Cortex of kidney (tissue), 1 donor: ENCODE measurements at places on chromosomes 7 and 10.

GRCh38 chr10:78461333-78461732, 427.7 kb downstream of the RPS24 start:
- DNase-seq = no peak

DNA sequence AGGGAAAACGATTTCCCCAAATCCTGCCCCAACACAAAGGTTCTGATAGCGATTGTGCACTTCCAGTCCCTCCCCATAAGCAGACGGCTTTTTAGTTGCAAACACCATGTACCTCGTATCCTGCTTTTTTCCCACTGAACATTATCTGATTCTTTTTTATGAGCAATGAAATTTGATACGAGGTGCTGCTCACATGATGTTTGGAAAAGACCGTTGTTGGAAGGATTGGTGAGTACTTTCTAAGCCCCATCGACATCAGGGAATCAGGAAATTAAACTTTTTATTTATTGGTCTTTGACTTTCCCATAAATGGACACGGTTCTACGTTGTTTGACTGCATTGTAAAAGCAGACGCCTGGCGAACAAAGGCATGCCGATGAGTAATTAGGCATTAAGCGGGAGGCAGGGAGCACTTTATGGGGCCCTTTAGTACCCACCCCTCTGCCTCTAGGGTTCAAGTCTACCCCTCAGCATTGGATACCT, 49.4 kb downstream of the TEX36 start:
- DNase-seq = no peak

GRCh38 chr10:74922921-74923320, 96.5 kb downstream of the KAT6B start:
- DNase-seq = no peak

DNA sequence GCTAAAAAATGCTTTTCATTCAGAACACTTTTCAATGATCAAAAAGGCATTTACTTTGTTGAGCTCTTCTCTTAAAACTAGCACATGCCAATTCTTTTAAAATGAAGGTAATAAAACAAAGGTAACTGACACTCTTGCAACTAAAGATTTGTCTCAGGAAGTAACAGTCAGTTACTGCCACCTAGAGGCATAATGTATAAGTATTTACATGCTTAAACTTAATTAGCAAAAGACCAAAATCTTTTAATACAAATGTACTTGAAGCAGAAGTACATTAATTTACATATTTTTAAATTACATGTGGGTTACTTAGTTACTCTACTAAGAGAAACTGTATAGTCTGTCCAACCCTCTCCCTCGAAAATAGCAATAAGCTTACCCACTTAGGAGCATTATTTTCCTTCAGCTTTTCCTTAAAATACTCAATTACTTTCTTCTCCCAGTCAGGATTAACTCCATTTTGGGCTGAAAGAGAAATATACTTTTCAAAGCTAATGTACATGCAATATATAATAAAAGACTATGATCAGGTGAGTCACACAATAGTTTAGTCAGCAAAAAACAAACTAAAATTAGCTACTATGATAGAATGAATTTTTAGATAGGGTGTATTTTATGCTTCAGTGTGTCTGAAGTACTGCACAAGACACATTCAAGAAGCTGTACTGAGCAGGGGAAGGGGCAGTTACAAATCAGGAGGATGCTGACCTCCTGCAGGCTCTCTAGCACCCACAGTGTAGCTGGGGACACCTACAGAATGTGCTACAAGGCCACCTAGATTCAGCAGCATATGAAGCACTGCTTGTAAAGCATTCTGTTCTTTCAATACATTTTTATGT, 13.0 kb downstream of the MCMBP start:
- no peak for DNase-seq

DNA sequence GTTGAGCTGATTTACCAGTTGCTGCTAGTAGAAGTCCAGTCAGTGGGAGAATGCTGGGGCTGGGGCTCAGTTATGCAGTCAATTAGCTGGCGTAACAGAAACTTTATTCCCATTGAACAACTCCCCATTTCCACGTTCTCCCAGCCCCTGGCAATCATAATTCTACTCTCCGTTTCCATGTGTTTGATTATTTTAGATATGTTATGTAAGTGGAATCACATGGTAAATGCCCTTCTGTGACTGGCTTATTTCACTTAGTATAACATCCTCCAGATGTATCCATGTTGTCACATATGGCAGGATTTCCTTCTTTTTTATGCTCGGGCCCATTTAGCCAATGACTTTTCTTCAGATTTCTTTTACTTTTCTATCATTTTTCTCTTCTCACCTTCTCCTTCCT, 61.1 kb upstream of the EXOC4 start:
- DNase-seq = no peak

DNA sequence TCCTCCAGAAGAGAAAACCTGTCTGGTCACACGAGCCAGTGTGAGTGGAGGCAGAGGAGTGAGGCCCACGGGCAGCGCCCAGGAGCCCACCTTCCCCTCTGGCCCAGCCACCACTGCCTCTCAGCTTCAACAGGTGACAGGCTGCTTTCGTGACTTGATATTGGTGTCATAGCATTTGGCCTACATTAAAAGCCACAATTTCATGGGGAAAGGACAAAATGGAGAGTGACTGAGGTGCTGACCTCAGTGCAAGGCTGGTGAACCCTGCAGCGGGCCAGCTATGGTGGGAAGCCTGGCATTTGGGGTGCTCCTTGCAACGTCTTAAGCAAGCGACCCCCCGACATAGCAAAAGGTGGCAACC, 21.3 kb downstream of the ECHDC3 start:
- DNase-seq = no peak

GRCh38 chr10:96138102-96138501, 8.0 kb downstream of the ZNF518A start:
- DNase-seq = no peak

DNA sequence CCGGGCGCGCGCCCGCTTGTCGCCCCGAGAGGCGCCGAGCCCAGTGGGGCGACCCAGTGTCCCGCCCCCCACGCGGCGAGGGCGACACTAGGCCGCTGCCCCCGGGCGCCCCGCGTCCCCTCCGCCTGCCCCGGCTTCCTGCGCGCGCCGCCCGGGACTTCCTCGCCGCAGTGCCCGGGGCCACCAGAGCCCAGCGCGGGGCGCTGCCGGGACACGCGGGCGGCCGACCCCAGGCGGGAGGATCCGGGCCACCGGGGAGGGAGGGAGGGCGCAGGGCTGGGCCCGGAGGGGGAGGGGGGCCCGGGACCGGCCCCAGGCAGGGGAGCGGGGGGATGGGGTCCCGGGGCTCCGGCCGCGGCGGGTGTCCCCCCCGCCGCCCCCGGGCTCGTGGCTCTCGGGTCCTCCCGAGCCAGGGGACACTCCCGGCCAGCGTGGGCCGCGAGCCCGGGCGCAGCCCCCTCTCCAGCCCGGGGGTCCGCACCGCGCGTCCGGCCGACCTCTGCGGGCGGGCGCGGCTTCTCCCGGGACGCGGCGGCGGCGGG, 435 bp upstream of the PWWP2B start:
- no peak for DNase-seq
